ENCODE measurements at places on chromosomes 3 and 15.

DNA sequence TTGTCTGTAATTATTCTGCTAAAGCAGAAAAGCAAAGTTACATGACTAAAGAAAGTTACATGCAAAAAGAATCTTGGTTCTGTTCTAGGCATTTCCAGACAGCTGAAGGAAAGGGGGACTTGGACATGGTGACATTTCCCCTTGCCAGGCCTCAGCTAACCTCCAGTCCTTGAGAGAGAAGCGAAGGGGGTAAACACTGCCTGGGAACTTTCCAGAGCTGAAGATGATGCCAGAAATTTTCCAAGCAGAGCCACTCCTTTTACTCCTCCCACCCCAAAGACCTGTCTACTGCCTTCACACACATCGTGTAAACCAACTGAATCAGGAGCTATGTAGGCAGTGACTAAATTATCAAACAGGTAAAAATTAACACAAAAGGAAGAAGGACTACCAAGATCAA, 5.4 kb downstream of the MEX3B start:
- DNase-seq, result no peak

DNA sequence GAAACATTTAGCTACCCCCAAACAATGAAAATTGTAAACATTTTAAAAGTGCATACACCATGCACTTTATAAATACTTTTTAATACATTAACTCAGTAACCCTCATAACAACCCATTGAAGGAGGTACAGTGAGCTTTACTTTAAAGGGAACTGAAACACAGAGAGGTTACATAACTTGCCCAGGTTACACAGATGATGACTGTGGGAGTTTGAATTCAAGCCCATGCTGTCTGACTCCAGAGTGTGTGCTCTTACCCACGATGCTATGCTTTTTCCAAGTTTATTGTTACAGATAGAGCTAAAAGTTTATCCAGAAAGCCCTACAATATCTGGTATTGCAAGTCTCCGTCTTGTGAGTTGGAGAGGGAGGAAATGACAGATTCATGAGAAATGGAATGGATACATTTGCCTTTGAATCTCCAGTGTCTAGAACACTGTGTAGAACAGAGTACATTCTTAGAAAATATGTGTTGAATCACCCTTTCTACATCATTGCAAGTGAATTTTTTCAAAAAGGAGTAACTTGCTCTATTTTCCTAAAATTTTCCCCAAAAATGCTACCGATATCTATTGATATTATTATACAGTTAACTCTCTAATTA, 428.3 kb downstream of the NAALADL2 start:
- no peak for DNase-seq

DNA sequence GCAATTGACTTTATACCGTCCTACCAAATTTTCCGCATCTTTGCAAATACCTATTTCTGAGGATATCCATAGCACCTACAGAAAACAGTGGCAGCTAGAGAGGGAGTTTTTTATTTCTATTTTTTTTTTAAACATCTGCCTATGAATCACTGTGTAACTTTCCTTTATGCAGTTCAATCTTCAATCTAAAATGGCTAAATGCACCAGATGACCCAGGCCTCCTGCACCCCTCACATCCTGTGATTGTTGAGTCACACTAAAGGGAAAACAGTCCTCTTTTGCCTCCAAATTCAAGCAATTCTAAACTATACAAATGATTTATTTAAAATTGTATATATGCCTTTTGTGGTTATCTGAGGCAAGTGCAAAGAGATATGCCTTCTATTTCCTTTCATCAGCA, 20.1 kb upstream of the BCL6 start:
- DNase-seq, result no peak

DNA sequence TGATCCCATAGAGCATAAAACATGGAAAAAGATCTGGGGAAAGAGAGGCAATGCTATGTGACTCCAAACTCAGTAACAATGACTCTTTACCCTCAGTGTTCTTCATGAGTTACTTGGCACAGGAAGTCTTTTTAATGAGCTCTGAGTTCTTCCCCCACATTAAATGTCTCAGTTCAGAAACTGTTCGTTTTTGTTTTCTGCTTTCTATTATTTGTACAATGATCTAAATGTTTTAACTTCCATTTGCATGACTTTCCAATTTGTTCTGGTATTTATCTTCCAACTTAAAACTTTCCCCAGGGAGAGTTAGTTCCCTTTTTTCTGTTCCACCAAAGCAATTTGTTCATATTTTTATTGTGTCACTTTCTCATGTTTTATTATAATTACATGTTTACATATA, 177.0 kb upstream of the ZBTB20 start:
- no peak for DNase-seq

DNA sequence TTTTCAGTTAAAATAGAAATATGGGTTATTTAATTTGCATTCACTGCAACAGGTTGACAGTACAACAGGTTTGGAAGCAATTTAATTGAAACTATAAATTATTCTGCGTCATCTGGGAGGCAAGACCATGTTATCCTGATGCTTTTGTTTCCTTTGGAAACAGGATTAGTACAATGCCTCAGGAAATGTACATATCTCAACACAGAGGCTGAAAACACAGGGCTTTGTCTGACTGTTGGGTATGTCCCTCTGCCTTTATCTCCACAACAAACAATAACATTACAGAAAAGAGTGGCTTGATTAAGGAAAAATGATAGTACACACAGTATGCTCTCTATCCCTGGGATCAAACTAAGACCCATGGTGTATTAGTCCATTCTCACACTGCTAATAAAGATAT, 95.7 kb downstream of the KCNMB2 start:
- no peak for DNase-seq

DNA sequence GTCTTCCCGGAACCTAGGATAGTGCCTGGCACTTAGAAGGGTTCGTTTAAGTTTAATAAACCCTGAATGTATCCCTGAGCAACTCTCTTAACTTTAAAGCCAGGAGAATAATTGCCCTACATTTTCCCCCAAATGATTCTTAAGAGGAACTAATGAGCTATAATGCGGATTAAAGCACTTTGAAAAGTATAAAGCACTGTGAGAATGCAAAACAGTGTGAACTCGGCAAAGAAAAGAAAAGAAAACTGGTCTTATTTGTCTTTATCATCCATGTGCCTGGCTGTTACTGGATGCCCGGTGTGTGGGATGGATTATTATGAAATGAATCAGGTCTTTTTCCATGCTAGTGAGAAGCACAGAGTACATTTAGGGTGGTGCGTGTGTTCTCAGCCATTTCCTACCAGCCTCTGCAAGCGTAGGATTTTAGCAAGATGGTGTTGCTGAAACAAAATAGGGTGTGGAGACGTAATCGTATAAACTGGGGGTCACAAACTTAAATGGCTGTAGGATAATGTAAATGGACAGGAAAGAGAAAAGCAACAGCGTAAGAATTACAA, 983 bp downstream of the KBTBD12 start:
- DNase-seq, result no peak

DNA sequence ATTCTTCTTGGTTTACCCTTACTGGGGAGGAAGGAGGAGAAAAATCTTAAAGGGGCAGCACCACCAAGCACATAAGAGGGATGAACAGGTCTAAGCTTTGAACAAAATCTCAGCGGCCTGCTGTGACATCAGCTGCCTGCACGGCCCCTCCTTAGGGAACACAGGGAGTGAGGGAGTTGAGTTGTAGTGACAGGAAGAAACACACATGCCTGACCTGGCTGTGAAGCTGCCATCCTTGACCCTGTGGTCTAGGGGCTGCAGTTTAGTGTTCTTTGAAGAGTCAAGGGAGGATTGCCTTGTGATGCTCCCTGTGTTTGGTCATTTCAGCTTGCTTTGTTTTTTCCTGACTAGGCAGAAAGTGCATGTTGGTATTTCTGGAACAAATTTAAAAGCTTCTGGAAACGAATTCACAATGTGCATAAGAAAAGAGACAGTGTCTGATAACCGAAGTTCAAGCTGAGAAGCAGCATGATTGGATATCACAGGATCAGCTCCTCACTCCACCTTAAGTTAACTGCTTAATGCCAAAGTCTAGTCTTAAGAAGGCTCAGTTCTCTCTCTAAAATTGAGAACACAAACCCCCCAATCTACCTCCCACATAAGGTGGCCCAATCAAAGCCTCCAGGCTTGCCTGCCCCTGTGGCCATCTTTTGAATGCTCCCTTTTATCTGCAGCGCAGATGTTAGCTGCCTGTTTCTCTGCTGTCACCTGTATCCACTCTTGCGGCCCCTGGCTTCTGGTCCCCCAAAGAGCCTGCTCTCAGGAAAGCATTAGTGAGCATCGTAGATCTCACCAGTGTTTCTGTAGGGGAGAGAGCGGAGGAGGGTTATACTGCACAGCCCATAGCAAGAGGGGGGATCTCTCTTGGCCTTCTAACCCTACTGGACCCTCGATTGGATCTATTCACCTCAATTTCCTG, 82.2 kb downstream of the SCN11A start:
- no peak for DNase-seq
